ENCODE measurements at places on chromosomes 4 and X.

GRCh38 chr4:47334652-47335051 is 128.8 kb downstream of the COMMD8 start:
- DNase-seq = no peak

DNA sequence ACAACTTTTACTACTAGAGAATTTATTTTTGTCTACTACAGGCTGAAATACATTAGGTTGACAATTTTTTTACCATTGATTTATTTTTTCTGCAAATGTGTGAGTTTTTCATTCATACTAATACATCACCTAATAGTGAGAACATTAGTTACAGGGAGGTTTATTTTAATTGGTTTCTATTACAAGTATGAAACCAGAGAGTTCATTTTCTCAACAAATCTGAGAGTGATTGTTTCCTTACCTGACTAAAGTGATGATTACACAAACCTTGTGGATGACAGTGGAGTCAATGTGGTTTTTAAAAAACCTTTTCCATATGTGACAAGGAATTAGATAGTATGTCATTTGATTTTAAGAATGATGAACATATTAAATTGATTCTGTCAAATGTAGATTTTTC is 227.4 kb downstream of the PALLD start:
- no peak for DNase-seq

DNA sequence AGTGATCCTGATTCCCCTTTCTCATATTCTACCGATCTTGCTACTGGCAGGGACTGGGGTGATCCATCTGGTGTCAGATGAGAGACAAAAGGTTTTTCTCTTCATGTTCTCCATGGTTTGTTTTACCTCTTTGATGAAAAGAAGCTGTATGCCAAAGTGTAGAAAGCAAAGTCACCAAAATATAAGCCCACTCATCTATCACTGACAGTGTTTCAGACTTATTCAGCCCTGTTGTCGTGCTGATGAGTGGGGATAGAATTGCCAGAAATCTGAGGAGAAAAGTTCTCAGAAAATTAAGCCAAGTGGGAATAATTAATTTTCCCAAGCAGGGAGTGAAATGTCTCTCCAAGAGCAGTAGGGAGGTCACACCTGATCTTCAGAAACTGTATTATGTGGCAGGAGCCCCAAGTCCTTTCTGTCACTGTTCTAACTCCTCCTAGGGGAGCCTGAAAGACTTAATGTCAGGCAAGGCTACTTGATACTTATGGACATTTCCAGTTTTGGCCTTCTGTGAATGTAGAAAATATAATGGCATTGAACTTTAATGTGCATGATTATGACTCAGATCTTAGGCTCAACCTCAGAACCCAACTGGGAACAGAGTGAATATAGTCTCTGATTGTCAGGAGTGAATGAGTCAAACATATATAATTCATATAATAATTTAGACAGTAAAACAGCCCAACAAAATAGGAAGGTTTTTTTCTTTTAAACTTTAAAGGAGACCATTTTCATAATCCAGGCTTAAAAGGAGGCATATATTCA is 298.1 kb downstream of the ANKRD50 start:
- no peak for DNase-seq

DNA sequence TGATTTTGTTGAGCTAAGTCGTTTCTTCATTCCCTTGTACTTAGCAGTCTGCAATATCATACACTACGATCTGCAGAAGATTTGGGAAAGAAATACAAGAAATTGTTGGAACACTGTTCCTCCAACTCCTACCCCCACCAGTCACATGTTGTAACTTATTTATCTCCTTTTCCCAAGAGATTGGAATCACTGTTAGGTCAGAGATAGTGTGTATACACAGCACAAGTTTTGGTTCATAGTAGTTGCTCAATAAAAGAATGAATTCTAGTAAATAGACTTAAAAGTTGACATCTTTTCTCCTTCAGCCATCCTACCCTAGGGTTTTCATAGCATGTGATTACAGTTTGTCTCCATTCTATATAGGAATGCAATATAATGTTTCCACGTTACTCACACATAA is 68.8 kb downstream of the ARFIP1 start:
- no peak for DNase-seq
